ENCODE measurements at places on chromosomes 2 and 18.

DNA sequence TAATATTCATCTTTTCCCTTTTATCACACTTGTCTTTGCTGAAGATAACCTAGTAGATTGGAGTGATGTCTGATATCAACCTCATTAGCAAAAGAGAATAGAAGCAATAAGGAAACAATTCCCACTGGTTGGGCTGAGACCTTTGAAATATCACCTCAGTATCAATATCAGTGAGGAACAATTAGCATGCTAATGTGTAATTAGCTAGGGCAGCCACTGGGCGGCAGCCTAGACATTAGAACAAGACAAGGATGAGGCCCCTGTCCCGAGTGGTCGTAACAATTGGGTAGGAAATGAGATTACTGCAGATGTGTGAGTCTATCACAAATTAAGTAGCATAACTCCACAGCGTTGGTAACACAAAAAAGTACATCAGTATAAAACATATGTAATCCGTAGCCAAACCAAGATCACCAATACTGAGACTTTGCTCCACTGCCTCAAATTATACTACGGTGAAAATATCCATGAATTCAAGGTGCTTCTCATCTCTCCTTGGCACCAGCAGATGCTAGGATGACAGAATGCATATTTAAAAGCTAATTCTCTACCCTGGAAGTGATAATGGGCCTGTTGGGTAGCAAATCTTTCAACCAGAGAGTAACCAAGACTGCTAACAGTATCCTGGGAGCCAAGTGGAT is 99.1 kb downstream of the ALPK2 start:
- peak; percentile 40 for DNase-seq

GRCh38 chr2:206890179-206890578 is 49.1 kb upstream of the CPO start:
- no peak for DNase-seq

- no peak for DNase-seq
Observed at GRCh38 chr2:226798422-226799210, 1.0 kb downstream of the IRS1 start.

DNA sequence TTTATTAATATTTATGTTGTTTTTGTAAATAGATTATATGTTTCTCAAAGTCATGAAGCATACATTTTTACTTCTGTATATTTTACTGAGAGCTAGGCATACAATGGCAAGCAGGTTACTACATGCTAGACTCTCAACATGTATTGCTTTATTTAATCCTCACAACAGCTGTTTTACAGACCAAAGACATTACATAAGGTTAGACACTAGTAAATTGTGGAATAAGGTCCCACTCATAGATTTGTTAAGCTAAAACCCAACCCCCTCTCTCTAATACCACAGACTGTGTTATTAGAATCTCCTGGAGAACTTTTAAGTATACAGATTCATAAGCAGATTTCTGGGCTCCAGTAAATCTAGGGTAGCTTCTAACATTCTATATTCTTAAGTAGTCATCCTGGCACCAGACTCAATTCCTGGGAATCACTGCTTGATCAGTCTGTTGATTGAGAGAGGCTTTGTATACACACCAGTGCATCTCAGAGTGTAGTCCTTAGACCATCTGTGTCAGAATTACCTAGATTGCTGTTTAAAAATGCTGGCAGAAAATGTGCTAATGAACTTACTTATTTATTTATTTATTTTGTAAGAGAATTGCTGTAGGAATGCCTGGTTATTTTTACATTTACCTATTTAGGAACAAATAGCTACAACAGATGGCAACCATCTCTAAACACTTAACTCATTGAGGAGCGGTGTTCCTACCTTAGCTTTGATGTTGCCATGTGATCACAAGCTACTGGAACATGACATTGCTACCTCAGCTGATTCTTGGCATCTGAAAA is 153.5 kb upstream of the CAVIN2 start:
- no peak for DNase-seq

GRCh38 chr2:222582928-222583327 is 73.0 kb downstream of the FARSB start:
- DNase-seq, result no peak

DNA sequence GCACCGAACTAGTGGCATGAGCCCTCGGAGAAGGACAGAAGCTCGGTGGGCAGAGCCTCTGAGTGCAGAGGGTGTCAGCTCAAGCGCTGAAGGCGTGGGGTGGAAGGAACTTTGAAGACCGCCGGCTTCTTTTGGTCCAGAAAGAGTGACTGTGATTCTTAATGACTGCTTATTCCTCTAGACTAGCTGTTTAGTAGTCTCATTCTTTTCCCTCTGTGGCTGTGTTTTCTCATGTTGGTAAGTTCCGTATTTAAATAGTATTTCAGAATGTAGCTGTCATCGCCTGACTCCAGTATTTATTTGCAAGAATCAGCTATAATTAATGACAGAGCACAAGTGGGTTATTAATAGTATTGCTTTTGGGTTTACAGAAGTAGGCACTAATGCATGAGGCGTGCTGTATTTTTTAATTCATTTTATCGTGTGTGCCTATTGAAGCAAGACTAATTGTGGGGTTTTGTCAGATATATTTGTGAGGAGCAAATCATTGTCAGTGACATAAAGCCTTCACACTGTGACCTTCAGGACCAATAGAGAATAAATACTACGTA is 80.8 kb upstream of the NFATC1 start:
- no peak for DNase-seq

DNA sequence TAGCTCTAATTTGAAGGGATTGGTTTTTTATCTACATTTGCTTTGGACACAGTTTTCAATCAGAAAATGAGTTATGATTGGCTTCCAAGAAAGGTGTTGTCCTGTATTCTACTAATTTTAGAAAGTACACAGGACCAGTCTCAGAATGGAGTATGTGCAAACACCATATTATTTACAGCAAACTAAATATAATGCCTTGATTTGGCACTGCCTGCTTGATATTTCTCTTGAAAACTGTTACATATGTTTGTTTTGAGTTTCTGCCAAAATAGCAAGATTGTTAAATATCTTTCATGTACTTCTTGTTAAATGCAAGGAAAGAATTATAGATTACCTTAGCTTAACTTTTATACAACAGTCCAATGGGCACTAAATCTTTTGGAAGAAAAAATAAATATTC is 694.9 kb downstream of the KCNJ3 start:
- no peak for DNase-seq

- no peak for DNase-seq
Observed at GRCh38 chr2:33425161-33425560, 51.3 kb upstream of the RASGRP3 start.

GRCh38 chr18:38751898-38752297 is 1186.3 kb upstream of the CELF4 start:
- DNase-seq, result no peak

DNA sequence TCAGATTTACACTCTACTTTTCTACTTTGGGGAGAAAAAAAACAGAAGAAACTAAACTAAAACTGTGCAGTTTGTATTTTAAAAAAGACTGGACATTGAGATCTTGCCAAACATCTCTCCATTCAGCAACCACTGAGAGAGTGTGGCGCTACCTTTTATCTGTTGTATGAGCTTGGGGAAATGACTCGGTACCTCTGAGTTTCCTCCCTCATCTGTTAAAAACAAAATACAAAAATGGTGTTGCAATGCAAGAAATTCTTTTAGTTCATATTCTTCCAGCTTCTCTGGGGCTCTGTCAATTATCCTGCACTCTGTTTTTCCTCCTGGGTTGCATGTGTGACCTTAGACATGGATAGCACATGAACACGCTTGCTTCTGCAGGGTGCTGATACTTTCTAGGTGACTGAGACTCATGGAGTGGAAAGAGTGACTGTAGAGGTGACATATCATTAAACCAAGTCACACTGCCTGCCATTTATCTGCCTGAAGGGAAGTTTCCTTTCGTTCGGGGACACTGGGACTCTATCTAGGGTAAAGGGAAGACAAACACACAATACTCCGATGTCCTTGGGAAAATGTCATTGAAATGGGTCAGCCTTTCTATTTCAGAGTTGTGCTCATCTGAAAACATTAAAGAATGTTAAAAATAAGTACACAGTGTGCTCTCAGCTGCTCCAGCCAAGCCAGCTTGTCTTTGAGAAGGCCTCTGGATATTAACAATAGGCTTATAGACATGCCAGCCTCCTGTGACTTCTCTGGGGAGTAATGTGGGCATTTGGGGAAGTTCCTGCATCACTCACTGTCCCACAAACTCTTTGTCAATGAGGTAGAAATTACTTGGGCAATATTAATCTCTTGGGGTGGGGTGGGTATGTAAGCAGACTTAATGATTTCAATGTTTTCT is 91.4 kb downstream of the TRIB2 start:
- DNase-seq, result no peak

- DNase-seq, result no peak
Observed at GRCh38 chr18:59383851-59384250, 24.8 kb upstream of the LMAN1 start.

GRCh38 chr2:147681093-147681492 is 163.7 kb upstream of the ACVR2A start:
- no peak for DNase-seq

- no peak for DNase-seq
Observed at GRCh38 chr2:222554517-222554916, 101.4 kb downstream of the FARSB start.

DNA sequence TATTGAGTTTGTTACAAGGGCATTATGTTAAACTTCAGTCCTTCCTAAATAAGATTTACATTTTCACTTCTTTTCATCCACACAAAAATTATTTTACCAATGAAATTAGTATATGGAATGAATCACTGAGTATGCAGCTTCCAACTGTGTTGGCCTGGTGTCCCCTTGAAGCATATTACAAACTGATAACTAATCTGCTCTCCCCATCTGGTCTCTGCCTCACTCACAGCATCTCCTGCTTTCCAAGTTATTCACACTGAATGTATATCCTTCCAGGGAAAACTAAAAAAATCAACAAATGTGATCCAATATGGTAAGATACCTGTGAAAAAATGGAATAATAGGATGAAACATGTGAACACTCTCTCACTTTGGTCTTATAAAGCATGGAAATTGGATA is 90.0 kb upstream of the NYAP2 start:
- DNase-seq, result no peak

GRCh38 chr2:215799194-215799593 is 214.2 kb downstream of the MREG start:
- no peak for DNase-seq

DNA sequence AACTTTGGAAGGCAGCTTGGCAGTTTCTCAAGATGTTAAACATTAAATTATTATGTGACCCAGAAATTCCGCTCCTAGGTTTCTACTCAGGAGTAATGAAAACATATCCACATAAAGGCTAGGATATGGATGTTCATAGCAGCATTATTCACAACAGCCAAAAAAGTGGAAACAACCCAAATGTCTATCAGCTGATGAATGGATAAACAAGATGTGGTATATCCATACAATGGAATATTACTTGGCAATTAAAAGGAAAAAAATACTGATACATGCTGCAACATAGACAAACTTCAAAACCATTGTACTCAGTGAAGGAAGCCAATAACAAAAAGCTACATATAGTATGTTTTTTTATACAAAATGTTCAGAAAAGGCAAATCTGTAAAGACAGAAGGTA is 12.4 kb upstream of the FAM228A start:
- no peak for DNase-seq

DNA sequence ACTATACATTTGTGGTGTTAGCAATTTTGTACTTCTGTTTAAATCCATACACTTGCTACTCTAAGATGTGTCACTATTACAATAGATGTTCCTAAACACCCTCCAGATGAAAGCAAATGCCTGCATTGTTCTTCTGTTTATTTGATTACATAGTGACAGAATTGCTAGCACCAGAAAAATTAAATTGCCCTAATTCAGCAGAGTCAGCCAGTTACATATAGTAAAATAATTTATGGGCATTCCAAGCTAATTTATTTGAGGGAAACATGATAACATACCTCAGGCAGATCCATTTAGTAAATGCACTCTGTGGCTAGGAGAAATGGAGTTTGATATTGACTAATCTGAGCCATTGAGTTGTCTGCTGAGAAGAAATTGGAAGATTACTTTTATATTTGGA is 347.1 kb upstream of the FSIP2 start:
- DNase-seq, result no peak

DNA sequence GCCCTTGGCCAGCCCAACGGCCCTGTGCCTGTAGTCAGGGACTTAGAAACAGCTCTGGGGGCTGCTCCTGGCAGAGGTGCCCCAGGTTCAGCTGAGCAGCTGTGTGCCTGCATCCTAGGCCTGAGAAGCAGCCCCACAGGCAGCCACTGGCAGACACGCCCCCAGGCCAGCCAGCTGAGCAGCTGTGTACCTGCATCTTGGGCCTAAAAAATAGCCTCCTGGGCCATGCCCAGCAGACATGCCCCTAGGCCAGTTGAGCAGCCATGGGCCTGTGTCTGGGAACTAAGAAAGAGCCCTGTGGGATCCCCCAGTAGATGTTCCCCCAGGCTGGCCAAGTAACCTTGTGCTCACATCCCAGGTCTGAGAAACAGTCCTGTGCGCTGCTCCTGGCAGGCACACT is 64.0 kb downstream of the TBR1 start:
- no peak for DNase-seq

DNA sequence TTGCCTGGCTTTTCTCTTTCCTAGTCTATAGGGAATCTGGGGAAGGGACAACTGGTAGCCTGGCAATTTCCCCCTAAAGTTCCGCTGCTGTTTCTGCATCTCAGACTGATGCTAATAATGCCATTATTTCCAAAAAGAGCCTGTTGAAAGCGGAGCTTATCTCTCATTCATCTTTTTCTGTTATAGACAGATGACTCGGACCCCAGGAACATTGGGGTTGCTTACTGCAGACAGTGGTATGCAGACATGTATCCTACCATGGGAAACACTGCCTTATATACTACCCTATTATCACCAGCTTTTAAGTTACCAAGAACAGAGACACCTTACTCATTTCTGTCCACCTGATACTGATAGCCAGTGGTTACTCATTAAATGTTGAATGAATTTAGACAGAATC is 15.3 kb downstream of the ETAA1 start:
- no peak for DNase-seq

GRCh38 chr2:141186413-141187074 is 944.3 kb downstream of the LRP1B start:
- no peak for DNase-seq

- no peak for DNase-seq
Observed at GRCh38 chr2:127516041-127516762, 10.1 kb downstream of the IWS1 start.

- no peak for DNase-seq
Observed at GRCh38 chr2:101012706-101013181, 10.7 kb downstream of the RPL31 start.

GRCh38 chr2:151334082-151334815 is 23.1 kb upstream of the TNFAIP6 start:
- no peak for DNase-seq

DNA sequence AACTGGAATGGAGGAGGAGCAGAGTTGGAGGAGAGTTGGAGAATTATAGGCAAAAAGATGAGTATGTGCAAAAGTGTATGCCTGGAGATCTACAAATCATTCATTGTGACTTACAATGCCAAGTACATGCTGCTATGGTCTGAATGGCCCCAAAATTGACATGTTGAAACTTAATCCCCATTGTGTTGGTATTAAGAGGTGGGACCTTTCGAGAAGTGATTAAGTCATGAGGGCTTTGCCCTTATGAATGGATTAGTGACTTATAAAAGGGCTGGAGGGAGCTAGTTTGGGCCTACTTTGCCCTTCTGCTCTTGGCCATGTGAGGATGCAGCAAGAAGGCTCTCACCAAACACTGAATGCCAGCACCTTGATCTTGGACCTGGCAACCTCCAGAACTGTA is 6.3 kb upstream of the RBMS1 start:
- no peak for DNase-seq

- DNase-seq, result no peak
Observed at GRCh38 chr2:238502956-238503791, 76.4 kb downstream of the ASB1 start.

GRCh38 chr18:42268186-42268725 is 313.2 kb downstream of the PIK3C3 start:
- DNase-seq, result no peak

Measured in stimulated activated CD4-positive, alpha-beta T cell treated with anti-CD3 and anti-CD28 coated beads, Interleukin-15, amount 100 ng/mL, for 48 hours (primary cell).